ENCODE measurements at places on chromosomes 1 and 21. TPM values are rescaled to one million over a fixed set of nuclear protein-coding genes. Genes with fewer than 3 reads are reported as not detected.

DNA sequence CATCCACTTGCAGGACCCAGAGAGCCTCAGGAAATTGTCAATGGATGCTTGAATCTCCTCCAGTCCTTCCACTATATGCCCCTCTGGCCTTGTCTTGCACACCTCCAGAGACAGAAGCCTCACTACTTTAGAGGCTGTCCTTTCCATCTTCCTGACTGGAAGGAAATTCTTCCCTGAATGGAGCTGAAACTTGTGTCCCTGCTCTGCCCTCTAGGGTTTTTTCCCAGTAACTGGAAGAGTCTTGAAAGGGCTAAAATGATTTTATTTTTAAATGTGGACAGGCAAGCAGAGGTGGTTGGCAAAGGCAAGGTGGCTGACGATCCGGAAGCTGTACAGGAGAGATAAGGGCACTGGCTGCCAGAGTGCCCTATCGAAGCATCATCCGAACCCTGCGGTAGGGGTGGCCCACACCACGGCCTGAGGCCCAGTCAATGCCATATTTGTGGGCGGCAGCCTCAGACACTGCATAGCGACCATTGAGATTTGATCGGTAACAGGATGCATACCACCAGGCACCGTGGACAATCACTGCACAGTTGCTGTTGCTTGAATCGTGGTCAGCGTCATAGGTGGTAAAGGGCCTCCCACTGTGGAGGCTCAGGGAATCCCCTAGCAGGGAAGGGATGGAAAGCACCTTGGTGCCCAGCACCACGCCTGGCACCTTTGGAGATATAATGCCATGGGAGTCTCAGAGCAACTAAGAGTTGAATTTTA is 2.3 kb upstream of the MAP3K6 start:
- no peak for DNase-seq

DNA sequence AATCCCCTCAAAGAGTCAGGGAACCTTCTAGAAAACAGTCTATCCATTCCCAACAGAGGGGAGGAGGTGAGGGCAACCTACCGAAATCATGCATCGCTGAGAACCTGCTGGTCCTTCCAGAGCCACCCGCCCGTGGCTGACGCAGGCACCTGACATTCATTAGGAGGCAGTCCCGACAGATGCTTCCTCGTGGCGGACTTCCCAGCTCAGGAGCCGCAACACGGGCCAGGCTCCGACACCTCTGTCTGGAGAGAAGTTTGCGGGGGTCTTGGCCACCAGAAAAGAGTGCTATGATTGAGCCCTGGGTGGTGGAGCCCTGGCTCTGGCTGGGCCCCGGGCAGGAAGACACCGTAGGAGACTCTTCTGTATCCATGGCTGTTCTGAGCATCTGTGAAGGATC is 86.4 kb upstream of the ARHGEF16 start:
- DNase-seq: no peak

DNA sequence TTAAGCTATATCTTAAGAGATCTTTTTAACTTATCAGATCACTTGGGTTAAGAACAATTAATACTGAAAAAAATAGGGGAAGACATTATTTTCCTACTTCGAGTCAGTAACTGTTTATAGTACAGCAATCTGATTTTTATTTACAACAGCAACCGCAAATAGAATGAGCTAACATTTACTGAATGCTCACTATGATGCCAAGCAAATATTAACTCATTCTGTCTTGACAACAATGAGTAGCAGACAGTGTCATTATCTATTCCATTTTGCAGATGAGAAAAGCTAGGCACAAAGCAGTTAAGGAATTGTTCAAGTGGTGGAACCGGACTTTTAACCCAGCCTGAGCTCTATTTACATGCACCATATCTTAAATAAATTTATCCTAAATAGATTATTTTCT is 273.7 kb downstream of the NTNG1 start:
- DNase-seq: no peak

DNA sequence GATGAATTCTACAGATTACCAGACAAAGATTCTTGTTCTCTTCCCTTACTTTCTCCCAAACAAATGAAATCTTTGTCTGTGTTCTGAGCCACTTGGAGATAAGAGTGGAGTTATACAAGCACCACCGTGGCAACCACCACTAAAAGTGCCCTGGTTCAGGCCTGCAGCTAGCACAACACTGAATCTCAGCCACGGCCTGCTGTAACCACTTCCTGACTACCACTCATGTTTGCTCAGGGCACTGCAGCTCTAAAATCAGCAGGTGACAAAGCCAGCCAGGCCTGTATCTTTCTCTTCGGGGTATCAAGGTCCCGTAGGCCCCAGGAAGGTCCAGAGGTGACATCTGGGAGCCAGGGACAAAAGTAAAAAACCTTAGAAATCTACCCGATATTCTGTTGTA is 3.2 kb upstream of the OR2T6 start:
- DNase-seq: no peak

GRCh38 chr1:169261884-169262283 is 105.7 kb downstream of the NME7 start:
- DNase-seq: no peak

- DNase-seq: no peak
These were observed 414.6 kb downstream of the LRRIQ3 start for GRCh38 chr1:73783352-73783751.

DNA sequence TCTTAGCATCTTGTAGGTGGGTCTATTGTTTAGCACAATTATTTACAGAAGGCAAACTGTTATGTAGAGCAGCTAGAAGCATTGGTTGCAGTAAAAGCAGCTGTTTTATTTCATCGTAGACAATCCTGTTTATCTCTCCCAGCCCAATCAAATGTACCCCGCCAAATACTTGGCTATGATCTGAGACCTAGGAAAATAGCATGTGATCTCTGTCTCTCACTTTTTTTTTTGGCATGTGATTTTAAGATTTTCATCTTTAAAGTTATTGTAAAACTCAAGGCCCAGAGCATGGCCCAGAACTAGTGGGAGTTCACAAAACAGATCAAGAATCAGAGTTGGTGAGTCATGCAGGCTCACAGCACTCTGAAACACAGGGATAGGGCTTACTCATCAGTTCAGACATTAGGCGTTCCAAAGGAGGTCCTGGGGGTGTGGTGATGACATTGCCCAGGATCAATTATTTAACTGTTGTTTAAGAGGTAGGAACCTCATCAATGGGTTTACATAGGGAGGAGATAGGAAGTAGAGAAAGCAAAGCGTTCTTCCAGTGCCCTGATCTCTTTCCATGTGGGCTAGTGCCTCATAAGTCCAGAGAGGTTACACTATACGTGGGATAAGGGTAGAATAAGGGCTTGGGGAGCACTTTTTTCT is 40.2 kb downstream of the TBX19 start:
- peak; percentile 87 for DNase-seq

GRCh38 chr21:38488640-38489270 is 9.5 kb downstream of the ERG start:
- DNase-seq: no peak

- peak; percentile 9 for DNase-seq
These were observed 10.4 kb downstream of the FGR start for GRCh38 chr1:27624467-27625178.

DNA sequence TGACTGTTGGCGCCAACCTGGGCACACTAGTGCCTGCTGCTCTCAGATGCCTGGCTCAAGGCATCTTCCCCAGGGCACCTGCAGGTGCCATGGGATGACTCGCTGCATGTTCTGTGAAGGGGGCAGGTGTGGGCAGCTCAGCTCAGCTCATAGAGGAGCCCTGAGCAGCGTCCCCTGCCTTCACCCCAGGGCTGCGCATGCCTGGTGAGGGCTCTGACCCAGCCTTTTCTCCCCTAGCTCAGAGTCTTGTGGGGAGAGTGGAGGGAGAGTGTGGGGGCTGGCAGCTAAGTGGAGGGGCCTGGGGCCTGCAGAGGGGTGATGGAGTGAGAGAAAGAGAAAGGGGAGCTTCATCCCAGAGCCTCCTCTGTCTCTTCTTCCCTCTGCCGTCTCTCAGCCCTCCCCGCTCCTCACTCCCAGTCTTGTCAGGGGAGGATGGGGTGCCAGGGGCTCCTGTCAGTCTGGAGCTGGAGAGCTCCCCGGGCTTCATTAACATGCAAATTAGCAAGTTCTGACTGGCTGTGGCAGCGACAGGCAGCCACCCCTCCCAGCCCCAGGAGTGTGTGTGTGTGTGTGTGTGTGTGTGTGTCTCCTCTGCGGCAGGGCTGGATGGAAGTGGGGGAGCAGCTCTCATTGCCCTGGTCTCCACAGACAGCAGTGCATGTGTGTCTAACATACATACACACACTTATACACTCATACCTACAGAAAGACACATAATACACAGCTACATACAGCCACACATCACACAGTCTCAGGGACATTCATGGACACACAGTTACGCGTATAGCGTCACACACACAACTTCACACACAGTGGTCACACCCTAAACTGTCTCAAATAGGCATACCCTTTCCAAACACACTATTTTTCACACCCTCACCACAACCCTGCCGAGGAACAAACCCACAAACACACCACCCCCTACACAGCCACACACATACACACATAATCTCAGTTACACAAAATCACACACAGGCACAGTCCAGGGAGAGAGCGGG is 34.0 kb downstream of the FOXO6 start:
- no peak for DNase-seq

- DNase-seq: no peak
These were observed 17.5 kb downstream of the CFAP45 start for GRCh38 chr1:159882527-159882862.

DNA sequence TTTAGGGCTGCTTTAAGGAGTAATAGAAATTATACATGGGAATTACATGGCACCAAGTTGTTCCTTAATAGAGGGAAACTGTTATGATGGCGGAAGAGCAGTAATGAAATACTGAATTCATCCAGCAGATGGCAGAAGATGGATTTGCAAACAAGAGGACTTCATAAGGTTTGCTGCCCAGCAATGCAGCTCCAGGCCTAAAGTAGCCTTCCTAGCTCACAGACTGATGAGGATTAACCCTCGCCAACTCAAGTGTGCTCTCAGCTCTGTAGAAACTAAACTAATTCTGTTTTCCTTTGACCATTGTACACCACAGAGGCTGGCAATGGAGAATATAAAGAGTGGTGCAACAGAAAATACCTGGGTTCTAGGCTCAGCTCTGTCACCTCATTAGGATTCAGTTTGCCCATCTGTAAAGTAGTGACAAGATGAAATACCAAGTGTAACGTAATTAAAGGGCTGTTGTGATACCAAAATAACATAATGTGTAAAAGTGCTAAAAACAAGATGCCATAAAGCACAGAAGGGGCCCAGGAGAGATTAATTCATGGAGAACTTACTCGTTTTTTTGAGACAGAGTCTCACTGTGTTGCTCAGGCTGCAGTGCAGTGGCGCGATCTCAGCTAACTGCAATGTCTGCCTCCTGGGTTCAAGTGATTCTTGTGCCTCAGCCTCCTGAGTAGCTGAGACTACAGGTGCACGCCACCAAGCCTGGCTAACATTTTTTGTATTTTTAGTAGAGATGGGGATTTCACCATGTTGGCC is 102.4 kb upstream of the SERBP1 start:
- DNase-seq: peak; percentile 85

- peak; percentile 9 for DNase-seq
These were observed 24.2 kb upstream of the FAM20B start for GRCh38 chr1:179001451-179001850.

- DNase-seq: peak; percentile 39
These were observed 48.5 kb upstream of the FBXO28 start for GRCh38 chr1:224065455-224065854.

GRCh38 chr1:99559166-99559565 is 86.7 kb upstream of the PALMD start:
- no peak for DNase-seq

GRCh38 chr1:55272994-55273393 is 57.8 kb upstream of the USP24 start:
- no peak for DNase-seq

- no peak for DNase-seq
These were observed 341.3 kb downstream of the USP25 start for GRCh38 chr21:16071092-16071491.

DNA sequence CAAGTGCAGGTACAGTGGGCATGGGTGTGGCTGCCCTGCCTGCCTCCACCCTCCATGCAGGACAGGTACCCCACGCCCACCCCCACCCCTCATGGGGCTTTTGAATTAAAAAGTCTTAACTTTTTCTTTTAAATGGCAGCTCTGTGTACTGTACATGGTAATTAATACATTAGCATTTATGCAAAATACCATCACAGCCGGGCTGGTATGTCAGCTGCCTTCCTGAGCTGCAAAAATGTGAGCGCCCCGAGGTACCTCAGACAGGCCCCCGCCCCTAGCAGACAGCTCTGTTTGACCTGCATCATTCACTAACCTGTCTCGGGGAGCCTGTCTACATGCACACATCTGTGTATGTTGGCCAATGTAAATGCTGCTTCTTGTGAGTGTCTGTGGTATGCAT is 42.2 kb upstream of the POU3F1 start:
- no peak for DNase-seq

- no peak for DNase-seq
These were observed 59.5 kb downstream of the TOMM20 start for GRCh38 chr1:235069176-235069575.

DNA sequence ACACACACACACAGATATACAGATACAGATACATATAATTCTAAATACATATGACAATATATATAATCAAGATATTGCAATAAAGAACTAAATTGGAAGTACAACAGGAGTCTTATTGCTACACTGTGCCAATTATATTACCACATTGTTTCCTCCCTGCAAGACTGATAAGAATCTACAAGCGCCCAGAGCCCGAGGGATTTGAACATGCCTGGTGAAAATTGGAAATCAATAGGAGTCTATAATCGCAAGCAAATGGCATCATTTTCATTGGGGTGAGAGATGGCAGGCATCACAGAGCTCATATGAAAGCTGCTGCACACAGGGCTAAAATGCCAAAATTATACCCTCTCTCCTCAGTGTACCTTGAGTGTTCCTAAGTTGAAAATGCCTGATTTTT is 152.9 kb upstream of the PTBP2 start:
- no peak for DNase-seq

DNA sequence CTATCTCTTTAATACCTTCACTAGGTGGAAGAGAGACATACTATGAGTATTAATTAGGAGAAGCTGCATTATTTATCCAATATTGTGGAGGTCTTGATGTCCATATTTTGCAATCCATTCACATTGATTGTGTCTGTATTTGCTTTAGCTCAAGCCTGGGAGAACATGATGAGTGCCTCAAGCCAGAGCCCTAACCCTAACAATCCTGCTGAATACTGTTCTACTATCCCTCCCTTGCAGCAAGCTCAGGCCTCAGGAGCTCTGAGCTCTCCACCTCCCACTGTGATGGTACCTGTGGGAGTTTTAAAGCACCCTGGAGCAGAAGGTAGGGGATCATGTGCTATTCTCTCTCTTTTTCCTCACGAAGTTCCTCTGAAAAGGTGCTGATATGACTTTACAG is 99.5 kb downstream of the CC2D1B start:
- DNase-seq: no peak

Gene RAB25
- not detected for total RNA-seq

Gene BTG2
- 14.7 TPM for total RNA-seq

Gene GNG5
- total RNA-seq: 23.5 TPM

Gene PWP2
- total RNA-seq: 2.7 TPM

Gene LCE2A
- not detected for total RNA-seq

Gene TFF2
- not detected for total RNA-seq

Gene ADAMTSL4
- total RNA-seq: 3.2 TPM

Gene TTC39A
- total RNA-seq: 0.88 TPM

Gene SERINC2
- total RNA-seq: 10.9 TPM

Gene APOBEC4
- under 0.01 TPM for total RNA-seq

Gene UTS2
- total RNA-seq: 0.29 TPM

Gene NPHS2
- total RNA-seq: not detected

Gene SAMSN1
- under 0.01 TPM for total RNA-seq

Gene ANKRD65
- total RNA-seq: 1.2 TPM

Gene MARCKSL1
- 15.9 TPM for total RNA-seq

Gene SLC6A9
- total RNA-seq: 18.5 TPM

Gene THEM4
- total RNA-seq: 13.8 TPM

Gene AMY2A
- total RNA-seq: not detected

Gene MFAP2
- total RNA-seq: 72.2 TPM

Measured in osteoblast (primary cell).